Fibroblast of mammary gland (primary cell): ENCODE measurements at places on chromosomes 13 and 19.

DNA sequence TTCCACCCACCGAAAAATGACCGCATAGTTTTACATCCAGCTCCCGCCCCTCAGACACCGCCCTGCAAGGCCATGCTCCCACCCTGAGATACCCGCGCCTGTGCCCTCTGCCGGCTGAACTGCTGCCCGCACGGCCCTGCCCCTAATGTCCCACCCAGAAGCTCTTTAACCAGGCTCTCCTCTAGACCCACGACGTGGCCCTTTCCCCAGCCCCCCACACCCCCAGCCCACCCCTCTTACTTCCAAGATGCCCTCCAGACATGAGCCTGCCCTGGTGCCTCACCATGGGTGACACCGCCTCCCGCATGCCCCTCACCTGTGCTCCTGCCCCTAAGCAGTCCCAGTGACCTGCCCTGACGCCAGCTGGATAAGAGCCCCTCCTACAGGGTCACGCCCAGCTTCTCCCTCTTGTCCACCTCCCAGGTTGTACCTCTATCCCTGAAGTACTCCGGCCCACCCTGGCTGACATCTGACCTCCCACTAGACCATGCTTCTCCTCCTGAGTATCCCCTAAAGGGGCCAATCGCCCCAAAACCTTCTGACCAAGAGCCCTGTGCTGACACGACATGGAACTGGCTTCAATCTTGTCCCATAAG, 51.2 kb downstream of the COLGALT1 start:
- DNase-seq = no peak

DNA sequence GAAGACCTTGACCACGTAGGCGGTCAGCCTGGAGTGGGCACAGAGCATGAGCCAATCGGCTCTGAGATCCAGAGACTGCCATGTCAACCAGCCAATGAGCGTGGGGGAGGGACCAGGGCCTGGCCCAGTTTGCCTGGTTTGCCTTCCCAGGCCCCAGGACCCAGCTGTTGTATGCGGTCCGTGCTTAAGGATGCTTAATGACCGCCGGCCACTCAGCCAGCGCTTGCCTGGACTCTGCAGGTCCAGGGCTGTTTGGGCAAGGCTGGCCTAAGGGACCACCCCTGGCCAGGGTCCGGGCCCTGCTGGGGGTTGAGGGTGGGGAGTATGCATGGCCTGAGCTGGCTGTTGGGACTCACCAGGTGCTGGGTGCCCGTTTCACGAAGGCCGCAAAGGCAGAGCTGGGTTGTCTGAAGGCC, 23.1 kb upstream of the TNFSF14 start:
- DNase-seq = no peak

- DNase-seq = no peak
Observed at GRCh38 chr13:44385847-44386246, 12.2 kb downstream of the SERP2 start.

GRCh38 chr13:109787135-109787954, 962 bp upstream of the IRS2 start:
- peak; percentile 49 for DNase-seq

- DNase-seq = no peak
Observed at GRCh38 chr19:48344892-48345291, 18.8 kb downstream of the TMEM143 start.

DNA sequence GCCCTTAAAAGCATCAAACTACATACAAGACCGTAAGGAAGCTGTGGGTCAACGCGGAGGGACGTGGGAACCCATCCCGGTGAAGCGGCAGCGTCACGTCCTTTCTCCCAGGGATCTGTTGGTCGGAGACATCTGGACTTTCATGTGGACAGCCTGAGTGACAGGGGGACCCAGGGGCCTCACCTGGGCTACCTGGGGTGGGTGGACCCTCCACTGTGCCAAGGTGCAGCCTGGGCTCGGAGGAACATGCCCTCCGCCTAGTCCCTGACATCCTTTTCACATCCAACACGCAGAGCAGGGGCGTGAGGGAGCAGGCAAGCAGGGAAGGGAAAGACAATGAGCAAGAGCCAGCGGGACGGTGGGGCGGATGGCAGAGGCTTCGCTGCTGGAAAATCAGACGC, 13.8 kb upstream of the GARIN5A start:
- no peak for DNase-seq

DNA sequence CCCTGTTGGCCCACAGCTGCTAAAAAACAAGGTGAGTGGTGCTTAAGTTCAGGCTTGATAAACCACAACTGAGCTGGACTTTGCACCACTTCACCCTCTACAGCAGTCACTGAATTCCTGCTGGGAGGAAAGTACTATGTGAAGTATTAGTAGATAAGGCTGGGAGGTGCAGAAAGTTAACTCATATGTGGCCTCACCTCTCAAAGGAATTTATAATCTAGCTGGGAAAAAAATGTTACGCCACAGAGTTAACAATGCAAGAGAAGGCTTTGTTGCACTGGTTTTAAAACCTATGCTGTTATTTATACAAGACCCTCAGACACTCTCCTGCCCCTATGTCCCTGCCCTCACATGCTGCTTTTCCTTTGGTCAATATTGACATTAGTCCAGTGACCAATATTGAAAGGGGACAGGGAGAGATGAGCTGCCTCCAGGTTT, 60.9 kb downstream of the LIG4 start:
- DNase-seq = no peak

DNA sequence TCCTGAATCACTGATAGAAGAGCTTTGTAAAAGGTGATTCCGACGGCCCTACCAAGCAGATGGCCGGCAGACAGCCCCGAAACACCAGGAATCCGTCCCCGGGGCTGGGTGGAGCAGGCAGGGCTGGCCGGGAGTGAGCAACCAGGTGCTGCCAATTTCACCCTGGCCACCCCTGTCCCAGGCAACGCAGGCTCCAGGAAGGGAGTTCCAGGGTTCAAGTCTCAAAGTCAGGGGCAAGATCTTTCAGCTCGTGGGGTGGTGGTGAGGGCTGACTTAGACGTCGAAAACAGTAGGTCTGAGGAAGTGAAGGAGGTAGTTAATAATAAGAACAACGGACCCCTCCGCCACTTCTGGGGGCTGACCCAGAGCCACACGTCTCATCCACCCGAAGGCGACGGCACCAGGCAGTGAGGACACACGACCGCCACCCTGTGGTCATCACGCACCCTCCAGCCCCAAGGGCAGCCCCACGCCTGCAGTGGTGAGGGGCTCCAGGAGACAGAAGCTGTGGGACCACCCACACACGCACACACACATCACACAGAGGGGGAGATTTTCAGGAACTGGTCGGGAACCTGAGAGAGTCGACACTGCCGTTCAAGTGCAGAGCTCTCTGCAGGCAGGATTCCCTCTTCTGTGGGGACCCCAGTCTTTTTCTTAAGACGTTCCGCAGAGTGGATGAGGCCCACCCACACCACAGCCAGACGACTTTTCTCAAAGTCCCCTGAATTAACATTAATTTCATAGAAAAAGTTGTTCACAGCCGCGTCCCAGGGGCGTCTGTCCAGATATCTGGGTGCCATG, 67.2 kb downstream of the SPACA7 start:
- no peak for DNase-seq

DNA sequence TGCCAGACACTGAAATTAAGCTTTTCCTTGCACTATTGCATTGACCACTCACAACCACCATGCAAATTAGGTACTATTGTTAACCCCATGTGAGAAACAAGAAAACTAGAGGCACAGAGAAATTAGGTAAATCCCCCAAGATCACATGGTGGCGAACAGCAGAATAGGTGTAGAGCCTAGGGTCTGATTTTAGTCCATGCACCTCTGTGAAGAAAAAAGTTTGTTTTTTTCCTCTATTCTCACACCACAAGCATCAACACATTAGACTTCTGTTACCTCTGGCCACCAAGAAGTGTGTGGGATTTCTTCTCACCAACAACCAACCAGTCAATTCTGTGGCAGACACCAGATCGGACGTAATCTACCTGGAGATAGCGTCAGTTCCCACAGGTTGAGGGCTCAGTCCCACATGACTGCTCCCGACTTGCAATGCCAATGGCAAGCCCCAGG, 391.9 kb downstream of the COG6 start:
- DNase-seq = no peak

- no peak for DNase-seq
Observed at GRCh38 chr19:55197528-55197927, 11.8 kb downstream of the PTPRH start.

GRCh38 chr19:38852231-38853044, 2.7 kb upstream of the HNRNPL start:
- peak; percentile 75 for DNase-seq

- no peak for DNase-seq
Observed at GRCh38 chr19:13150931-13151604, 857 bp downstream of the IER2 start.

GRCh38 chr19:50880241-50880640, 7.0 kb downstream of the KLK2 start:
- DNase-seq = no peak

- no peak for DNase-seq
Observed at GRCh38 chr13:110359840-110360301, 52.8 kb downstream of the COL4A2 start.

DNA sequence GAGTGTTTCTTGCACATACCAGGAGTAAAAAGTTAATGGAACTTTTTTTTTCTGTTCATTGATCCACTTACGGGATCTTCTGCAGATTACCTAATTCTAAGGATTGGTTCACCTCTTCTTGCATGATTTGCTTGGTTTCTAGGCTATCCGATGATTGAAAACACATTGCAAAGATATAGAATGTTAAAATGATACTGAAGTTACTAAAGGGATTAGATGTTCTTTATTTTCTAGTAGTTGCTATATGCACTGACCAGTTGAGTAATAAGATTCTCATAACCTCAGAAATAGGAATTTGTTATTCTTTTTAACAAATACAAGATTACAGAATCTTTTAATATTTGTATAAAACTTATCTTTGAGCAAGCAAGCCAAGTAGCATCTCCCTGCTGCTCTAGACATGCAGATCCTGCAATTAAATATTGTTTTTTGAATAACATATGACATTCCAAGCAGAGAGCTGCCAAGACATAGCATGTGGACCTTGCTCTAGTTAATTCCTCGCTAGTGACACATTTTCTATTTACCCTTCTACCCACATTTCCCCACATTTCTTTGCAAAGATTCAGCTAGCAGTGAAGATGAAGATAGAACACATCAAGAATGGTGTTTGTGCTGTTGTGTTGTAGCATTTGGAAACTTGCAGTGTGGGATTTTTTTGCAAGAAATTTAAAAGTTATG, 51.7 kb upstream of the RNF113B start:
- DNase-seq = peak; percentile 48

- no peak for DNase-seq
Observed at GRCh38 chr19:46746281-46747057, at the start of gene STRN4. STRN4 (minus strand) TSS chr19:46746450; CDS start chr19:46746430, 20 bp downstream.
